ENCODE measurements at places on chromosomes 7 and 10.

GRCh38 chr10:72234560-72235095 is 18.6 kb upstream of the ASCC1 start:
- DNase-seq: no peak

- no peak for DNase-seq
These were observed 10.1 kb upstream of the LEP start for GRCh38 chr7:128231021-128231420.

- no peak for DNase-seq
These were observed 449.7 kb downstream of the AUTS2 start for GRCh38 chr7:70047891-70048448.

GRCh38 chr7:2154121-2154520 is 78.6 kb downstream of the MAD1L1 start:
- no peak for DNase-seq

DNA sequence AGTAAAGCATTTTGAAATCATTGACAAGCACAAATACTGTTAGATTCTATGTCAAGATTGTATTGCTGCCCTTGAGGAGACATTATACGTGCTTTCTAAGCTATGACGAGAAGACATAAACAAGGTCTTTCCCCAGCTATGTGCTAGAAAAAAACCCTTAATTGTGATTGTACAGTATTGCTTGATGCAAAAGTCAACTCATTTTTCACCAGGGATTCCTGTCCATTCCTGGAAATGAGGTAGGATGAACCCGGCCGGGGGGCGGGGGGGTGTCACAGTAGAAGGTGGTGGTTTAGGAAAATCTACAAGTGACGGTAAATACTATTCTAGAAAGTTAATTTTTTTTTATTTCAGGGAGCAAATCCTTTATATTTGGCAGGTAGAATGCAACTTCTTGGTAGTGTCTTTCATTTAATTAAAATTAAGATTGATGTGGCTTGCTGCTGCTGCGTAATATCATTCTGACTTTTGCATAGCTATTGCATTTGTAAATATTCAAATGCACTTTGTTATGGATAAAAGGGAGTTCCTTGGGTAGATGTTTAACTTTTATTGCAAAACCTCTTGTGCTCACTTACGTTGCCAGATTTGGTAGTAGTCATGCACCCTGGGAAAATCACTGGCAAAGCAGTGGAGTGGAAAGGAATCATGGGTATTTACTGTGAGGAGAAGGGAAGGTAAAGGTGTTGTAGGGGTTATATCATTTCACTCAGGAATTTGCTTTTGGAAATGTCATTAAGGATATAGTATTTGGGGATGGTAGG is 164.4 kb upstream of the PRPS1L1 start:
- no peak for DNase-seq

DNA sequence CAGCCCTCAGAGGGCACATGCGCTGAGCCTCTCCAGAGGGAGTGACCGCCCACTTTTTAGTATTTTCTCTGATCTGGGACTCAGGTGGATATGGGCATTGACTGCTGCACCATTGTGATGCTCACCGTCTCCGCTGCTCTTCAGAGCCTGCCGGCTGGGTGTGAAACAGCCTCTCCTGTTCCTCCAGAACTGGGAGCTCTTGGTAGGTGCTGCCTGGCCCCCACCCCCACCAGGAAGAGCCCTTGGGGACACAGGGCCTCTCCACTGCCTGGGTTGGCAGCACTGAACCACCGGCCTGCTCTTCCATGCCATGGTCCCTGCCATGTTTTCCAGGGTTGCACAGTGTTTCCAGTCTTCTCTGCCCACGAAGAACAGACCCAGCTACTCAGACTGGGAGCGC is 36.3 kb downstream of the ARHGAP22 start:
- no peak for DNase-seq

GRCh38 chr10:71222601-71223346 is 10.4 kb downstream of the UNC5B start:
- DNase-seq: no peak

GRCh38 chr7:1847260-1848001 is 177.4 kb downstream of the ELFN1 start:
- no peak for DNase-seq

DNA sequence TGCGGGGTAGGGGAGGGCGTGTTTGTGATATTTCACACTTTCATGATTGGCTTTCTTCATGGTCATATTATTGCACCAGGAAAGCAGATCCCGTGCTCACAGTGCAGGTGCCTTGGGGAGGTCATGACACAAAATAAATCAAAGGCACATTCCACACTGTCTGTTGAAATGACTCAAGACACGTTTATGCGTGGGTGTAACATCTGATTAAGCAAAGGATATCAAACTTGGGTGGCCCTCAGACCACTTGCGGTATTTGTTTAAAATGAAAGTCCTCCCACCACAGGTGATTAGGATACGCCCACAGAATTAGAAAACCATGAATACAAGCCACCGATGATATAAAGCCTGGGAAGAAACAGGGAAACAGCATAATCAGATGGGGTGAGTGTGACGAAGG is 51.1 kb downstream of the SVIL start:
- no peak for DNase-seq

DNA sequence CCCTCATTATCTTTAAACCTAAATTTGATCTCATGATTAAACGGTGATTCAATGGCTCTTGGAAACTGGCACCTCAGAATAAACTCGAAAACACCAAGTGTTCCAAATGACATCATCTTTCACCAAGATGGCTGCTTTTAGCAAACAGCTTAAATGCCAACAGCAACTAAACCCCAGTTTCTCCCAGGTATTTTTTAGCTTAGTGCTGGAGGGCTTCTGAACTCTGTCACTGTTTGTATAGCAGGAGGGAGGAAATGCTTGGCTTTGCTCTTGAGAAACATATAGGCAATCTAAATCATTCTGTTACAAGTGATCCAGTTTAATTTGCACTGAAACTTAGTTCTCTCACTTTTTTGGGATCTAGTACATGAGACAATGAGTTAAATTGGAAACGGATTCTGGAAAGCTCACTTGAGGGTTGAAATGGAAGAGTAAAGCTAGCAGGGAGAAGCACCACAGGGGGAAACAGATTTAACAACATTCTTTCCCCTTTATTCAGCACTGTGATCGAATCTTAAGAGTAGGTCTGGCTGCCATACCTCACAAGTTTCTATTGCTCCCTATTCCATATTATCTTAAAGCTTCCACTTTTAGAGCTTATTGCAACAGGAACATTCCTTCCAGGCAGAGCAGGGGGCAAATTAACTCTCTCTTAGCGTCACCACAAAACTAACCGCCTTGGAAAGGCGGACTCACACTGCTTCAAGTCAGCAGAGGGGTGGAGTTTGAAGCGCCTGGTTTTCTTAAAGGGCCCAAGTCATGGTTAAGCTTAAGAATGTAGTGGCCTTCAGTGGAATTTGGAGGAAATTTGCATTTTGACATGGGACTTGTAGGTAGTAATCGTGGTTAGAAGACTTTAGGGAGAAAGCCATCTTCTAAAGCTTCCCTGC is 1.8 kb upstream of the CCDC6 start:
- peak; percentile 29 for DNase-seq

DNA sequence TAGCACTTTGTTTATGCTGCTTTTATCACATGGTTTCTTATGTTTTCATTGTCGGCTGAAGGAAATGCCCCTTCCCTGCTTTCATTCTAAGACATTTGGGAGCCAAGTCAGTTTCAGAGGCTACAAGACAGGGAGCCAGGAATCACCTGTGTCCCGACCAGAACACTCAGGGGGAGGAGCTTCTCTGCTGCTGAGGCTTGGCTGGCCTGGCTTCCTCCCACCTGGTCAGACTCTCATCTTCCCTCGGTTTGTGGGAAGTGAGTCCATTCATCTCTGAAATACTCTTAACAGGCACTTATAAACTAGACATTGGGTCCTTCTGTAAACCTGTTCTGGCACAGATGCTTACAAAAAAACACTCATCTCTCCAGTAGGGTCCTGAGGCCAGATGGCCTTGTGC is 19.6 kb upstream of the GOLGA7B start:
- no peak for DNase-seq

GRCh38 chr10:12605580-12606405 is 256.4 kb downstream of the CAMK1D start:
- DNase-seq: no peak

DNA sequence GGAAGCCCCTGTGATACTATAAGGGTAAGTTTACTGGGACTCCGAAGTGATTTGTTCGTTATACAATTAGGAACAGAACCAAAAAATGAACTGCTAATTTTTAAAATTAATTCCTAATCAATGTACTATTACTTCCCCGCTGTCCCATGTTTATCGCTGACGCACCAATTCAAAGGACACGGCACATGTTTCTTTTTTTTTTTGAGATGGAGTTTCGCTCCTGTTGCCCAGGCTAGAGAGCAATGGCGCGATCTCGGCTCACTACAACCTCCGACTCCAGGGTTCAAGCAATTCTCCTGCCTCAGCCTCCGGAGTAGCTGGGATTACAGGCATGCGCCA is 1.5 kb upstream of the FMC1 start:
- no peak for DNase-seq
